ENCODE measurements at places on chromosomes 16 and 17.

GRCh38 chr17:28081467-28081866 lies 39.0 kb downstream of the NLK start:
- DNase-seq: no peak

DNA sequence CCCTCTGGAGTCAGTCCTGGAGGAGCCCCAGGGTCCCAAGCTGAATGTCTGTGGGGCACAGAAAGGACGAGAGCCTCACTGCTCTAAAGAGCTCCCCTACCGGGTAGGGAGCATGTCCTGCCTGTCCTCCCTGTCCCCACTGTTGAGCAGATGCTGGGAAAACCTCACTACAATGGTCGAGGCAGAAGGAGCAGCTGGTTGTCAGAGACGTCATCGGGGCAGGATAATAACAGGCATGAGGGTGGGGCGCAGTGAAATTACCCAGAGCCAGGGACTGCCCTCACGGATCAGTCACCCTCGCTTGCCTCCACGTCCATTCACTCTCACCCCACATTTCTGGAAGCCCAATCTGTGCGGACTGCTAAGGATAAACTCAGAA lies 538 bp downstream of the TM4SF5 start:
- no peak for DNase-seq

DNA sequence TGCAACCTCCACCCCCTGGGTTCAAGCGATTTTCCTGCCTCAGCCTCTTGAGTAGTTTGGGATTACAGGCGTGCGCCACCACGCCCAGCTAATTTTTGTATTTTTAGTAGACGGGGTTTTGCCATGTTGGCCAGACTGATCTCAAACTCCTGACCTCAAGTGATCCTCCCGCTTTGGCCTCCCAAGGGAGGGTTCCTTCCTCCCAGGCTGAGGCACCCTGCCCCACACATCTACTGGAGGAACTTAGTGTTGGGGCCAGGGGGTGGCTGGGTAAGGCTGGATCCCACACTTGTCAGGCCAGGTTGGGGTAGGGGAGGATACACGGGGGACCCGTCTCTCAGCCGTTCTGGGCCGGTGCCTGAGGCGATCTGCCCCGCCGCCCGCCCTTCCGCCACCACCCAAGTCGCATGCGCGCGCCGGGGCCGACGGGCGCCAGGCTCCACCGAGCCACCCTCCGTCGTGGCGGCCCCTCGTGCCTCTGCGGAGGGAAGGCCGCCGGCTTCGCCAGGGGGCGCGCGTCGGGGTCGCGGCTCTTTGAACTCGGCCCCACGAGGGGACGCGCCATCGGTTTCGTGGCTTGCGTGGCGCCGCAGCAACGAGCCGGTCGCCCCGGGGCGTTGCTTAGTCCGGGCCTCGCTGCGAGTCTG lies 15.9 kb downstream of the GRB7 start:
- peak; percentile 88 for DNase-seq

DNA sequence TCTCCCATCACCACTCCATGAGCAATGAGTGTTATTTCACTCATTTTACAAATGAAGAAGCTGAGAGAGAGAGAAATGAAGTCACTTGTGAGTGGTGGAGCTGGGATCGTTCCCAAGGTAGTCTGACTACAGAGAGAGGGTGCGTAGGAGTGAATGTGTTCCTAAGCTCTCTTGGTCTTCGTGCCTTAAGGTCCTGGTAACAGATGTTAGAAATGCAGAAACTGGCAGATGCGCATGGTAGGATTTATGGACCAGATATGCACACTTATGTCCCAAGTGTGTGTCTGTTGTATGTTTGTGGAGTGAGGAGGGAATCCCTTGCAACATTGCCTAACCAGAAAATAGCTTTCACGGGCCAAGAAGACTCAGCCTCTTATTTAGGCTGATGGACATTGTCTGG lies 93.2 kb upstream of the ZNF469 start:
- DNase-seq: no peak

DNA sequence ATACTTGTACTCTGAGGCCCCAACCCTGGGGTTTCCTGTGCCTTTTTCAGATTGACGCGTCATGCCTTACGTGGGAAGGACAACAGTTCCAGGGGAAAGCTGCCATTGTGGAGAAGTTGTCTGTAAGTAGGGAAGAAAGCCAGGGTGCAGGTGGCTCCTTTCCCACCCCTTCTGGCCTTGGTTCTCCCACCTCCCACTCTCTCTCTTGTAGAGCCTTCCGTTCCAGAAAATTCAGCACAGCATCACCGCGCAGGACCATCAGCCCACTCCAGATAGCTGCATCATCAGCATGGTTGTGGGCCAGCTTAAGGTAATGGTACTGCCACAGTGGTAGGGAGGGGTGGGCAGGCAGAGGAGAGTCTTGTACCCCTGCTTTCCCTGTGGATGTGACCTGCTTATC lies 4.6 kb upstream of the EDC4 start:
- no peak for DNase-seq

DNA sequence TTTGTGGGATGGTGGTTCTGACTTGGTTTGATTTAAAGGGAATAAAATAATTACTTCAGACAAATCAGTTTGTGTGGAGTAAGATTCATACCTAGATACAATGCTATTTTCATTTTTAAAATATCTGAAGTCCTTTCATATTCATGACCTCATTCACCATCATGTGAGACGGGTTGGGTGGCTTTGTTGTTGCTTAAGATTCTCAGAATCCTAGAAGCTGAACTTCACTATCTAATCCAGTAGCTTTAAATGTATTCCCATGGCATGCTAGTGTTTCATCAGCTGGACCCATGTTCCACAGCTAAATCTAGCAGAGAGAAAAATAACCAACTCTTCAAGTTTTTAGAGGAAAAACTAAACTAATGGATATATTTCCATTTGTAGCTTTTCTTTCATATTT lies 2.7 kb upstream of the AMFR start:
- DNase-seq: no peak
